Left lung (tissue), 14 donors: ENCODE measurements at places on chromosomes 7 and 10. TPM values are rescaled to one million over a fixed set of nuclear protein-coding genes. Genes with fewer than 3 reads are reported as not detected.
A peak's percentile ranks its signal among the peaks of the same experiment; 100 is the strongest.

The PLPP4 gene
- not detected for polyA plus RNA-seq

The CADPS2 gene
- 75.2 TPM for polyA plus RNA-seq

The FGFBP3 gene
- 3.7 TPM for polyA plus RNA-seq

The CCDC172 gene
- not detected for polyA plus RNA-seq

The LIPJ gene
- 0.39 TPM for polyA plus RNA-seq

The LIPF gene
- polyA plus RNA-seq = not detected

The ZP3 gene
- 13.8 TPM for polyA plus RNA-seq

The ALOX5 gene
- polyA plus RNA-seq = 1.7 TPM

- no peak for DNase-seq
Observed at GRCh38 chr10:45578384-45578971, 94.1 kb downstream of the ZFAND4 start.

DNA sequence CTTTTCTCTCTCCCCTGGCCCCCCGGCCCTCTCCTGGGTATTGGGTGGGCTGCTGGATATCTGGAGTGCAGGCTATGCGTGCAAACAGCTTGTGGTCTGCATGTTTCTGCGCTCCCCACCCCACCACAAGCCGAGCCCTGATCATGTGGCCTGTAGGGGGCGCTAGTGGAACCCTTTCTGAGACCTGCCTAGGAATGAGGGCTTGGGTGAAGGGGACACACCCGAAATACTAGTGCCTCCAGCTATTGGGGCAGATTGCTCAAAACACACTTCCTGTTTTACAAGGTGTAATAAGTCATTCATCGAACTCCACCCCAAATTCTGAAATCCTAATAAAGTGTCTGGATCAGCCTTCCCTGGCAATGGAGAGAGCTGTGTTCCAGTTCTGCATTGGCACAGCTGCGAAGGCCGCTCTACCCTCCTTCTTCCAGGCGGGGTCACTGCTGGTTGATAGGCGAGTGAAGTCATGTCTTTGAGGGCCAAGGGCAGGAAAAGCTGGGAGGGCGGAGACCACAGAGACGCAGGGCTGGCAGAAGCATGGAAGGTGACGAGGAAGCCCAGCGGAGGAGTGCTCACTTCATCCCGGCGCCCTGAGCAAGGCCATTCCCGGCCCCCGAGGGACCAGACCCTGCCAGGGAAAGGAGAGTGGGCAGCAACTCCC, 19.8 kb upstream of the PRRT4 start:
- DNase-seq = no peak

DNA sequence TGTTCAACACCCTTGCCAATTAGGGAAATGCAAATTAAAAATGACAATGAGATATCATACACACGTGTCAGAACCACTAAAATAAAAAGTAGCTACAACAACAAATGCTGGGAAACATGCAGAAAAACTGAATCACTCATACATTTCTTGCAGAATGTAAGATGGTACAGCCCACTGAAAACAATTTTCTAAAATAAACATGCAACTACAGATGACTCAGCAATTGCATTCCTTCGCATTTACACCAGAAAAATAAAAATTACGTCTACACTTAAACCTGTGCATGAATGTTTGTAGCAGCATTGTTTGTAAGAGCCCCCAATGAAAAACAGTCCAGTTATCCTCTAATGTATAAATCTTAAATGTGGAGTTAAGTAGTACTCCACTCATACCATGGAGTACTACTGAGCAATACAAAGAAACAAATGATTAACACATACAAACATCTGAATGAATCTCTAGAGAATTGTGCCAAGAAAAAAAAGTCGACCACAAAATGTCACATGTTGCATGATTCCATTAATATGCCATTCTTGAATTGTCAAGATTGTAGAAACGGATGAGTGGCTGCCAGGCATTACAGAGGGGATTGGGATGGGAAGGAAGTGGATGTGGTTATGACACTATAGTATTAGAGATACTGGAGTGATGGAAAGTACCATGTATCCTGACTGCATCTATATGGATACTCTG, 134.6 kb upstream of the NPSR1 start:
- DNase-seq = no peak

DNA sequence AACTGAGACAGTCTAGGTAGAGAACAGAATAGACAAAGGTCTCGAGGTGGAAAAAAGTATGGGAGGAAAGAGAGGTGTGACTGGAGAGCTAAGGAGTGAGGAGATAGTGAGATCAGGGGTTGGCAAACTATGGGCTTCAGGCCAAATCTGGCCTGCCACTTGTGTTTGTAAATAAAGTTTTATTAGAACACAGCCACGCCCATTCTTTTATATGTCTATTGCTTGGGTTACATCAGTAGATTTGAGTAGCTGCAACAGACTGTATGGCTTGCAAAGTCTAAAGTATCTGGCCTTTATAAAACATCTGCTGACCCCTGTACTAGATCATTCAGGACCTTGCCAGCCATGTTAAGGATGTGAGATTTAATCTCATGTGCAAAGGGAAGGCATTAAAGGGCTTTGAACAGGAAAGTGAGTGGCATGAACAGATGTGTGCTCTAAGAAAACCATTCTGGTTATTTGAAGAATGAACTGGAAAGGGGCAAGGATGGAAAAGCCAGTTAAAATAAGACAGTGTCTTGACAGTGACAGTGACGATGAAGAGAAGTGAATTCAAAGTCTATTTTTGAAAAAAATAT, 240.3 kb downstream of the RNLS start:
- DNase-seq = no peak

- DNase-seq = no peak
Observed at GRCh38 chr7:115561335-115562110, 469.0 kb downstream of the TFEC start.

- no peak for DNase-seq
Observed at GRCh38 chr7:39923091-39923490, 27.0 kb upstream of the CDK13 start.

GRCh38 chr7:44218418-44219201, 17.8 kb downstream of the YKT6 start:
- peak; percentile 73 for DNase-seq

DNA sequence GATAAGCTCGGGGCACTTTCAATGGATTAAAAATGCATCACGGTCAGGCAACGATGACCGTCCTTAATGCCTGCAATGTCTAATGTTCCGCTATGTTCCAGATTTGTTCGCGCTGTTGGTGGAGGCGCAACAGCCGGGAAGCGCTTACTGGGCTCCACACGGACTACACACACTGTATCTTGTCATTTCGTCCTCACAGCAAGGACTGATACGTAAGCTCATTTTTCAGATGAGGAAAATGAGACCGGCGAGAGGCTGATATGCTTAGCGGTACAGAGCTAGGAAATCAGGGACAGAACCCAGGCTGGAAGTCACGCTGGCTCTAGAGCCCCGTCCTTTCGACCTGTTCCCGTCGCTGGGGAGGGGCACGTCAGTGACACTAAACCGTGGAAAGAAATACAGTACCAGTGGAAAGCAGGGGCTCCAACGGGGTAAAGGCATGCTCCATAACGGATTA, 670 bp downstream of the TPK1 start:
- peak; percentile 61 for DNase-seq

GRCh38 chr7:91064938-91065337, 199.3 kb upstream of the FZD1 start:
- DNase-seq = no peak

- DNase-seq = no peak
Observed at GRCh38 chr10:3107426-3107961, 40.1 kb downstream of the PFKP start.
